GM23248 (cell line): ENCODE measurements at places on chromosomes 1 and 21.

GRCh38 chr1:200867018-200867811, 5.6 kb upstream of the GPR25 start:
- no peak for DNase-seq

DNA sequence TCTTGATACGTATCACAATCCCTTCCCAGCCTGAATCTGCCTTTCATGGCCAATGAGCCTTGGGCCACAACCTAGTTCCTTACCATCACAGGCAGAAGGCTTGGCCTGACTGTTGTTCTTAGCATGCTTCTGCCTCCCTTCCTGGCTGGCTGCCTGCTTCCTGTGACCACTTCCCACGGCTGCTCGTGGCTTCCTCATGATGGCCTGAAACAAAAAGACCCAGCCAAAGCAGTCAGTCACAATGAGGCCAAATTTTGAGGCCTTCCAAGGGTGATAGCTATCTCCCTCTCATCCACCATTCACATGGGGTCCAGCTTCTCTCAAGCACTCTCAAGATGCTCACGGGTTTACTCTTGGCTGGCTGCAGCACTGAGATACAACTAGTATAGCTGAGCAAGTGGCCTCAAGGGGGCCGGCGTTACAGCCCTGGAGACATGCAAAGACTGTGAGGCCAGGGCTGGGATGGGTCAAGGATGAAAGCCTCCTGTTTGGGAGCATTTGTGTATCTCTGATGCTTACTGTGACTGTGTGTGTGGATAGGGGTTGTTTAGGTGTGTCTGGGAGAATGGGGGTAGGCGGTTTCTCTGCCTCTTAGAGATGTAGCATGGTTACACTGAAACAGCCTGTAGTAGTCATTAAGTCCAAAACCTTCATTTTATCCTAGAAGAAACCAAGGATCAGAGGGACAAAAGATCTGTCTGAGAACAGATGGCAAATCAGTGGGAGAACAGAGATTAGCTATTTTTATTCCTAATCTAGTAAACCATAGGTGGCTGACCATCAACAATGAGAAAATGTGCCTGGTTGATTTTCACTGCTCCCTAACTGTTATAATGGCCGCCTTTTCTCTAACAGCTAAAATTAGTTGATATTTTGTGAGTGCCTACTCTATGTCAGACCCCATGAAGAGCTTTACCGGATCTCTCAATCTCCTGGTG, 5.4 kb upstream of the TOE1 start:
- no peak for DNase-seq

DNA sequence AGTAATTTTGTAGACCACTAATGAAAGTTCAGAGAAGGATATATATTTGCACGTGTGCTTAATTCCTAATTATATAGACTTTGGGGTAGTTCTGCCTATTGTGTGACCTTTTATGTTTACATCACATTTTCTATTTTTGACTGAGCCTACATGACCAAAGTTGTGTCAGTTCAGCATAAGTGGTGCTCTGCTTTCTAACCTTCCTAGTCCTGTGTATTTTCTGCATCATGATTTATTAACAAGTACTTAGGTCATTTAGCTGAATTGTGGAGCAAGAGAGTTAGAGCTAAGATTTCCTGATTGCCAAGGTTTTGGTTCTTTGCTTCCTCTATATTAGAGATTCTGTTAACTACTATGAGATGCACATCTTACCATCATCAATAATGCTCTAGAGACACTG, 176.0 kb downstream of the C1orf21 start:
- no peak for DNase-seq

DNA sequence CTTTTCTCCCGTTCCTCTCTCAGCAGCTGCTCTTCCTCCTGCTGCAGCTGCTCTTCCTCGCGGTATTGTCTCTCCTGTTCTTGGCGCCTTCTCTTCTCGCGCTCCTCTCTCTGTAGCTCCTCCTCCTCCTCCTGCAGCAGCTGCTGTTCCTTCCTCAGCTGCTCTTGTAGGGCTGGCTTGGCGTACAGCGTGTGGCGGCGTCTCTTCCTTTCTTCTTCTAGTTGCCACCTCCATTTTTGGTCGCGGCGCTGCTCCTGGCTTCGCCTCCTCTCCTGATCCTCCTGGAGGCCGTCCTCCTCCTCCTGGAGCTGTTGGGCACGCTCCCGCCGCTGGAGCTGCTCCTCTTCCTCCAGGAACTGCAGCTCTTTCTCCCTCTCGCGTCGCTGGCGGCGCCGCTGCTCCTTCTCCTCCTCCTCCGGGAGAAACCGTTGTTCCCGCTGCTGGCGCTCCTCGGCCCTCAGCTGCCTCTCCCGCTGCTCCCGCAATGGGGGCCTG, 4.8 kb downstream of the TCHH start:
- peak; percentile 67 for DNase-seq

DNA sequence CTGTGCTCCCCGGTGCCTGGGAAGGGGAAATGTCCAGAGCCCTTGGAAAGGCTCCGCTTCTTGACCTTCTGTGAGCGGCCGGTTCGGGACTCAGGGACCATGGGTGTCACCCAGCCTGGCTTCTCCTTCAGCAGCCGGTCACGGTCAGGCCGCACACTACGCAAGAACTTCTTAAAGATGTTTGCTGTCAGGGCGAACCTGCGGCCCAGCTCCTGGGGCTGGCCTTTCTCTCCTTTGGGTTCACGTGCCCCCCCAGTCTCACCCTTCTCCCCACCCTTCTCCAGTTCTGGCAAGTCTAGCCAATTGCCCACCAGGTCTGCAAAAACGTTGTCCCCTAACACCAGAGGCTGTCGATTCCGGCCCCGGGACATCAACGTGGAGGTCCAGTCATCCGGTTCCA, 12.1 kb downstream of the INKA2 start:
- DNase-seq, result no peak

DNA sequence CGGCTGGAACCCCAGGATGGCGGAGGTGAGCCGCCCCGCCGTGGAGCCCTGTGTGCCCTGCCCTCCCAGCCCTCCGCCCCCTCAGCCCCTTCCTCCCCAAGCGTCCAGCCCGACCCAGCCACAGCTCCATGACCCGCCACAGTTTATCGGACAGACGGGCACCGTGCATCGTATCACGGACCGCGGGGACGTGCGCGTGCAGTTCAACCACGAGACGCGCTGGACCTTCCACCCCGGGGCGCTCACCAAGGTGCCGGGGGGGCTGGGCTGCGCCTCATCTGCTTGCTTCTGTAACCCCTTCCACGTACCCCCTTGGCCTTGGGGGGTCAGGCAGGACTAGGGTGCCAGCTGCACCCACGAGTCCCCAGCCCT, 6.6 kb upstream of the MMP23B start:
- no peak for DNase-seq

GRCh38 chr21:29323189-29323588, 24.5 kb downstream of the BACH1 start:
- DNase-seq, result no peak

DNA sequence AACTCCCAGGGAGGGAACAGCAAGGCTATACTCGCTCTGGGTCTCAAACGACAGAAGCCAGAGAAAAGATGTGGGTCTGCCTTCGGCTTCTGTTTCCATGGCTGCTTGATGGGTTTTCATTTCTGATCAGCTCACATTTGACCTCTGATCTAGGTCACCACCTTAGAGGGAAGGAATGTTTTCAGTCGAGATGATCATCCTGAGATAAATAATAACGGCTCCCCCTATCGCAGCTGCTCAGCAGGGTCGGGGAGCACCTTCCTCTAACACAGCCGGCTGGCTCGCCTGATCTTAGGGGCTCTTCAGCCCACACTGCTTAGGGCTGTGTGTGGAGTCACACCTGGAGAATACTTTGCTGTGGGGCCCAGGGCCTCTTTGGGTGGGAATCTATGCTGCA, 53.1 kb upstream of the ZNF648 start:
- no peak for DNase-seq

DNA sequence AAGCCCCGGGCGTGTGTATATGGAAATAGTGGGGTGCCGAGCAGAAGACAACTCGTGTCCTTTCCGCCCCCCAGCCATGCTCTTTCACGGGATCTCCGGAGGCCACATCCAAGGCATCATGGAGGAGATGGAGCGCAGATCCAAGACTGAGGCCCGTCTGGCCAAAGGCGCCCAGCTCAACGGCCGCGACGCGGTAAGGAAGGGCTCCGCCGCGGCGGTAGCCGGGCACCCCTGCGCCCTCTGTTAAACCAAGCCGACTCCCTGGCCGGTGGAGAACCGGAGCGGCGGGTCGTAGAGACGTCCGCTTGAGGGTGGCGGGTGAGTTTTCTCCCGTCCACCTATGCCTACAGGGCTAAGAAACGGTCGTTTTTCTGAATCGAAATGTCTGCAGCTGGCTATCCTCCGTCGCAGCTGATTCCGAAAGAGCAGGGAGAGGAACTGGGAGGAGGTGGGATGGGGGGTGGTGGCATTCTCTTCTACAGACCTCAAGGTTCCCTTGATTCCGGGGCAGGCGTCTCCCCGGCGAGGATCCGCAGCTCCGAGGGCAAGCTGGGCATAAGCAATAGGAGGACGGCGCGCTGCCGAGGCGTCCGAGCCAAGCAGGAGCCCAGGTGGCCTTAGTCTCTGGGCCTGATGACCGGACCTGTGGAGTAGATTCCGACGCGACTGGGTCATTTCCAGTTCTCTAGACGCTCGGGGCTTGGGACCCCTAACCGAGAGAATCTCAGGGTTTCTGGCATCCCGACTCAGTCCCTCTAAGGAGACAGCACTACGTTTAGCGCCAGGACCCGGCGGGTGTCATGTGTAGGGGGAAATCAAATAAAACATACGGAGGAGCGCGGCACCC, 856 bp downstream of the LHX9 start:
- DNase-seq, result peak; percentile 56

GRCh38 chr1:33128781-33129180, 47.8 kb downstream of the AZIN2 start:
- no peak for DNase-seq

- DNase-seq, result no peak
Measured at GRCh38 chr1:41806472-41807155, 112.1 kb downstream of the HIVEP3 start.

- peak; percentile 83 for DNase-seq
Measured at GRCh38 chr1:167663002-167663772, 33.2 kb downstream of the RCSD1 start.
